ENCODE measurements at places on chromosomes 1 and 21.
A peak's percentile ranks its signal among the peaks of the same experiment; 100 is the strongest.

- no peak for DNase-seq
Measured at GRCh38 chr1:234922987-234923386, 205.7 kb downstream of the TOMM20 start.

- DNase-seq, result no peak
Measured at GRCh38 chr1:164977561-164977960, 379.0 kb downstream of the LMX1A start.

- no peak for DNase-seq
Measured at GRCh38 chr1:32151319-32151787, 28.1 kb upstream of the TXLNA start.

DNA sequence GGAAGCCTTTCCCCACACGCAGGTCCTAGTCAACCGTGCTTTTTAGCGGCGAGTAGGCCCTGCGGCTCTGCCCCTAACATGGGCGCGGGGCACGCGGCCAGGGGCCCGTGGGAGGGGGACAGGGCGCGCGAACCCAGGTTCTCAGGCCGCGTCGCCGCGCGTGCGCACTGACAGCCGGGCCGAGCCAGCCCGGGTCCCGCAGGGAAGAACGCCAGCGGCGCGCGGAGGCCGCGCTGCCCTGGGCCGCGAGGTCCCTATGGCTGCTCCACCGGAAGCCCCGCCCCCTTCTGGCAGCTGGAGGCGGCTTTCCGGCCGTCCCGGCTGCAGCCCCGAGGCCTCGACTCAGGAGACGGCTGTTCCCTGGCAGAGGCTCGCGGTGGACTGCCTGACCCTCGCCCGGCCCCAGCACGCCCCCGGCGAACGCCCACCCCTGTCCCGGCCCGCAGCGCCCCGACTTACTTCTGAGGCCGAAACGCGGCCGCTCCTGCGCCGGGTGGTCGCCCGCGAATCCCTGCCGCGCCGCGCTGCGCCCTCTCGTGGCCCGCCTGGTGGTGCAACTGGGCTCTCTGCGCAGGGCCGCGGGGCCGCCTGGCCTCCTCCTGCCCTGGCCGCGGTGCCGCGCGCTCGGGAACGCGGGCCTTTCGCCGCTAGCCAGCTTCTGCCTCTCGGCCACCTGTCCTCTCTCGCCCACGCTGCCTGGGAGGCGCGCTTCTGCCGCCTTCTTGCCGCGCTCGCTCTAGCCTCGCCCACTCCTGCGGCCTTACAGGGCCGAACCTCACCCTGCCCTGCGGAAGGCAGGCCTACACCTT lies 16.6 kb upstream of the RIPPLY3 start:
- DNase-seq, result peak; percentile 63

DNA sequence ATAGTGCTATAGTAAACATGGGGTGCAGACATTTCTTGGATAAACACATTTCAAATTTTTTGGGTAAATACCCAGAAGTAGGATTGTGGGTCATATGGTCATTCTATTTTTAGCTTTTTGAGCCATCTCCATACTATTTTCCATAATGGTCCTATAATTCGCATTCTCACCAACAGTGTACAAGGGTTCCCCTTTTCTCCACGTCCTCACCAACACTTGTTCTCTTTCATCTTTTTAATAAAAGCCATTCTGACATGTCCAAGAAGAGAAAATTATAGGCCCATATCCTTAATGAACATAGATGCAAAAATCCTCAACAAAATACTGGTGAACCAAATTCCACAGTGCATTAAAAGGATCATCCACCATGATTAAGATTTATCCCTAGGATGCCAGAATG lies 8.9 kb downstream of the STUM start:
- DNase-seq, result no peak

GRCh38 chr1:203720242-203720641 lies 44.7 kb upstream of the LAX1 start:
- no peak for DNase-seq

GRCh38 chr1:164054331-164054730 lies 504.7 kb upstream of the PBX1 start:
- DNase-seq, result no peak

DNA sequence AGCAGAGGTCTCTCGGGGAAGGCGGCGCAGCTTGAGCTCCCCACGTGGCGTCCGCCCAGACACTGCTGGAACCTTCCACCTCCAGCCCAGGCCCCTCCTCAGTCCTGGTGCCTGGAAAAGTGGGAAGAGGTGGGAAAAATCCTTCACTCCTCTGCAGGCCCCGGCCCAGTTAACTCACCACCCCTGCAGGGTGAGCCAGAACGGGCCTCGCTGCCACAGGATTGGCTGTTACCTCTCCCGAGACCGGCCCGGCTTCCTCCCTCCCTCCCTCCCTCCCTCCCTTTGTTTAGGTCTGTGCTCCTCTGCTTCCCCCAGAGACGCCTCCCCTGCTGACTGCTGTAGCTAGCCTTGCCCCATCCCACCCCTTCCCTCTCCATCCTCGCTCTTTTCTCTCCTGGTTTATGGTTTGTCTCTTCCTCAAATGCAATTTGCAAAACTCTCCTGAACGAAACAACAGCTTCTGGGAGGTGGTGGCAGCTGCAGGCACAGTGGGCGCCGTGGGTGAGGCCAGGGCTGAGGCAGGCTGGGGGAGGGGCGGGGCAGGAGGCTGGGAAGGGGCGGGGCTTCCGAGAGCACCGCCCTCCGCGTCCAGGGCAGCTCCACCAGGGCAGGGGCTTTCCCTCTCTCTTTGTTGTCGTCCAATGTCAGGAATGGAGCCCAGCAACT lies 6.5 kb downstream of the CAPN9 start:
- DNase-seq, result no peak

DNA sequence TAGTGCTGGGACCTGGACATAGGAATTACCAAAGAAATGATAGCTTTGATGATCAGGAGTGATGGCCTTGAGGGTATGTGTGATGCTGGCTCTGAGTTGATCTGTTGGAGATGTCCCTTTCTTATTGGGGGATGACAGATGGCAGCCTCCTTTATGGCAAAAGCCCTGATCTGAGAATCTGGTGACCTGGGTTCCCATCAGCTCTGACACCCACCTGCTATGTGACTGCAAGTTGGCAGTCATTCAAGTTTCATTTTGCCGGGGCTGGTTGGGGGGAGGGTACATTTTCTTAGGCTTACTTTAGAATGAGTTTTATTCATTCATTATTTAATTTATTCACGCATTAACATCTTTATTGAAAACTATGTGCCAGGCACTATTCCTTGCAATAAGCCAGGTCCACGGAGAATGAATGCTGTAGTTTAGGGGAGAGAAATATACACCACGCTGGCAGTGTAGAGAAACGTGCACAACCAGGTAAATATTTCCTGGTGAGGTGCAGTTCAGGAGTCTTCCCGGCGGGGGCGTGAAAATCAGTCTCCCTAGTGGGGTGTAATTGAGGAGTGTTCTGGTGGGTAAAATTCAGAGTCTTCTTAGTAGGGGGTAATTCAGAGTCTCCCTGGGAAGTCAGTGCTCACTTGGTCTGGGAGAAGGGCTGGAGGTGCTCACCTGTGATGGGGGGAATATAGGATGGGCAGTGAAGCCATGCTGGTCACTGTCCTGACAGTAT lies 401.3 kb downstream of the CAMTA1 start:
- DNase-seq, result no peak

- no peak for DNase-seq
Measured at GRCh38 chr1:53294567-53294966, 33.3 kb downstream of the LRP8 start.

All from T-helper 22 cell (primary cell).